ENCODE measurements at places on chromosomes 7 and 10.
A peak's percentile ranks its signal among the peaks of the same experiment; 100 is the strongest.

DNA sequence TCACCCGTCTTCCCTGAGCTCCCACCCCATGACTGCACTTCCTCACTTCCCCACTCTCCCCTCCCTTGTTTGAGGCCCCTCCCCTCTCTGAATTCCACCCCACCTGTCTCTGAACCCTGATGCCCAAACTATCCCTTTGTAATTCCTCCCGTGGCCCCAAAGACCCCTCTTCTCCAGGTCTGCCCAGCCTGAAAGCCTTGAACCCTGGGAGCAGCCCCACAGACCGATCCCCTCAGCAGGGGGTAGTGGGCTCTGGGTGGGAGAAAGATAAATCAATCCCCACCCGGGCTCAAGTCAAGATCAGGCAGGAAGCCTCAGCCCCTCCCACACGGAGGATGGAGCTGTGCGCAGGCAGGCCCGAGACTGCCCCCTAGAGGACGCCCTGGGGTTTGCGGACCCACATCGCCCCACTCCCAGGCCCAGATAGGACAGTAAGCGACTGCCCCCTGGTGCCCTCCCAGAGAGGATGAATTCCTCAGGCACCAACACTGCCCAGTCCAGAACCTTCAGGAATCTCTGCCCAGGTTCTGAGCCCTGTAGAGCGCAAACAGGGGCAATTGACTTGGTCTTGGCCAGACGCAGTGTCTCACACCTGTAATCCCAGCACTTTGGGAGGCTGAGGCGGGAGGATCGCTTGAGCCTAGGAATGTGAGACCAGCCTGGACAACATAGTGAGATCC is 11.7 kb downstream of the HSPB1 start:
- DNase-seq, result peak; percentile 76

DNA sequence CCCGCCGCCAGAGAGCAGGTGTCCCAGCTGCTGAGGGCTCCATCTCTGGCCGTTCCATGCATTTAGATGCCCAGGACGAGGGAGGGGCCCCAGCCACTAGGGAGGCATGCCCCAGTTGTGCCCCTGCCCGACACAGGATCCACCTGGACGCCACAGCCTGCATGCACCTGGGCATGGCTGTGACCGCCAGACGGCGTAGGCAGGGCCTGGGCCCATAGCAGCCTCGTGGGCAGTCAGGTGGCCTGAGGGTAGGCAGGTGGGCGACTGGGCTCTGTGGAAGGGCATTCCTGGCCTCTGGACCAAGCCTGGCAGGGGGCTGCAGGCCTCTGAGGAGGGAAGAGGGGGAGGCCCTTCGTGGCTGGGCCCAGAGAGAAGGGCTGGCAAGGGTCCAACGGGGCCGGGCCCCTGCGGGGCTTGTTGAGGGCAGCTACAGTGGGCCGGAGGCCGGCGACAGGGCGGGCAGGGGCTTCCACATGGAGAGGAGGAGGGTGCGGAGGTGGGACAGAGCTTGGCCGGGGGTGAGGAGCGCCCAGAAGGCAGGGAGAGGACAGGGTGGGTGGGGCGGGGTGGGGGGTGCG is 76.0 kb upstream of the NKX6-2 start:
- DNase-seq, result no peak

DNA sequence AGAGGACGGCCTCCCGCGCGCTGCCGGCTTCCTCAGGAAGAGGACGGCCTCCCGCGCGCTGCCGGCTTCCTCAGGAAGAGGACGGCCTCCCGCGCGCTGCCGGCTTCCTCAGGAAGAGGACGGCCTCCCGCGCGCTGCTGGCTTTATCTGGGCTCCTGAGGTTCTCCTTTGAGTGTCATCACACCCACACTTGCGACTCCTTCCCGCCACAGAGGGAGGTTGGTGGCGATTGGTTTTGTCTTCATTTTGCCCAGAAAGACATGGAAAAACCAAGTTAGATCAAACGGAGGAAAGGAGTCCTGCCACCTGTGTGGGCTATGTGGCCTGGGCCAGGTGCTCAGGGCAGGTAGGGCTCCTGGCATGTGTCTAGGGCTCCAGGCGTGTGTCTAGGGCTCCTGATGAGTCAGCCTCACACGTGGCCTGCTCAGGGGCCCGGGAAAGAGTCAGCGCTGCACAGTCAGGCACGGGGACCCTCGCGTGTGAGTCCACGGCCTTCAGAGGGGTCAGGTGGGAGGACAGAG is 138.0 kb downstream of the VIPR2 start:
- DNase-seq, result no peak

DNA sequence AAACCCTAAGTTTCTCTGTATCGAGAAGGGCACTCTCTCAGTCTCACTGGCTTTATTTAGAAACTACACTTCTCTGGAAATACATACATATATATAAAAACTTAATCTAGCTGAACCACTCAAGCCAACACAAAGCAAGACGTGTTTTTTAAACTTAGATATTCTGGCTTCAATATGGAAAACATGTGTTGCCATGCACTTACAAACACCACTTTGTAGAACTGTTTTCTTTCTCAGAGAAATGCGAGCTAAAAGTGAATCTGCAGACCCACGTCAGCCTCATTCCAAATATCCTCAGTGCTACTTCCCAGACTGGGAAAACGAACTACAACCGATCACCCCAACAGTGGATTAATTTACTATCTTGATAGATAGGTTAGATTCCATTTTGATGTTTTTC is 1.7 kb downstream of the CCDC3 start:
- no peak for DNase-seq

GRCh38 chr10:84214612-84215235 is 10.6 kb downstream of the LRIT2 start:
- no peak for DNase-seq

DNA sequence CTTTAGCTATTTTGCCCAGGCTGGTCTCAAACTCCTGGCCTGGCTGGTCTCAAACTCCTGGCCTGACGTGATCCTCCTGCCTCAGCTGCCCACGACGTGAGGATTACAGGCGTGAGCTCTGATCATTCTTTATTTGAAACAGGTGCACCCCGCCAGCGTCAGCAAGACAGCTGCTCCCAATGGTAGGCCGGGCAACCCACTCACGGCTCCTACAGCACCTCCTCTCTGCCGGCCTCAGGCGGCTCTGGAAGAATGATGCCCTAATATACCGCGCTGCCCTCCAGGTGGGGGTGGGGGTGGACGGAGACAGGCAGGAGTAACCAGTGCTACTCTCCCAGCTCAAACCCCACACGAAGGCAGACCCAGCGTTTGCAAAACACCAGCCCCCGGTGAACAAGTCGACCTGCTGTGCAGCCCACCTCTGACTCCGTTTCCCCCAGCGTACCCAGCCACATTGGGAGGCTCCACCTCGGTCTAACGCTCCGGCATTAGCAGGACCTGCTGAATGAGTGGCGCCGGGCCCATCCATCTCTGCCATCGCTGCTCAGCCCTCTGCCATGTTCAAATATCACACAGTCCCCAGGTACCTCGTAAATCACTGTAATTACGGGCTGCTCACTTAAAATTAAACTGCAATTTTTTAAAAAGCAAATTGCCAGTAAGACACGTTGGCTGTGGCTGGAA is 148.6 kb downstream of the ELFN1 start:
- DNase-seq, result no peak

DNA sequence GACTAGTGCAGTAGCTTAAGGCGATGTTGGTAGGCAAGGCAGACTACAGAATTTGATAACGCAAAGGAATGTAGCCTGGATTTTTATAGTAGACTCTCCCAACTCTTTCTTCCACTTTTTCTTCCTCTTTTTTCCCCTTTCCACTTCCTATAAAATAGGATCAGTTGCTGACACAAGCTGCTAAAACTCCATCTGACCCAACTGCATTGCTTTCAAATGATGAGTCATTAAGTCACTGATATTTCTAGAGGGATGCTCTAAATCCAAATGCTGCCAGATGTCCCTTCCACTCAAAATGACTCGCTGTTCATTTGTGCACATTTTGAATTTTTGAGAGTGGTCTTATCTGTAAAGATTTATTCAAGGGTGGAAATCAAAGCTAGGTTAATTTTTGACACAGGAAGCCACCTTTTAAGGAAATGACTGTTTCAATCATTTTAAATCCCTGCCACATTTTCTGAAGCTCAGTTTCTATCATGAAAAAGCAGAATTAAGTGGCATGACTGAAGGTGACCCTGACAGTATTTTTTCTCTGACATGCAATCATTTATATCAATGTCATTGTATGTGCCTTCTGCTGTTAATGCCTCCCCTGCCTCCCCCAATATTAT is 25.8 kb upstream of the SFMBT2 start:
- no peak for DNase-seq

DNA sequence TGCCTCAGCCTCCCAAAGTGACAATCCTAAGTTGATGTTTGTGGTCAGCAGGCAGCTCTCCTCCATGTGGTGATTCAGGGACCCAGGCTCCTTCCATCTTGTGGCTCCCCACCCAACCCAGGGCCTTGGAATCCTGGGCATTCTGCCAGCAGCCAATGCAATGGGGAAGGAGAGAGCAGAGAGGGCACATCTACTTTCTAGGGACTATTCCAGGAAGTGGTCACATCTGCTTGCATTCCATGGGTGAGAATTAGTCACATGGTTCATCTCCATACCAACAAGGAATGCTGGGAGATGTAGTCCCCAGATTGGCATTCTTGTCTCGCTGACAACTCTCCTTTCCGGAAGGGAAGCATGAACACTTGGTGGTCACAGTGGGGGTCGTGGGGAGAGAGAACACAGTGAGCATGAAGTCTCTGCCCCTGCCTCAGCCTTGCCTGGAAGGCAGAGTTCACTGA is 9.9 kb upstream of the SRRM3 start:
- DNase-seq, result peak; percentile 40

DNA sequence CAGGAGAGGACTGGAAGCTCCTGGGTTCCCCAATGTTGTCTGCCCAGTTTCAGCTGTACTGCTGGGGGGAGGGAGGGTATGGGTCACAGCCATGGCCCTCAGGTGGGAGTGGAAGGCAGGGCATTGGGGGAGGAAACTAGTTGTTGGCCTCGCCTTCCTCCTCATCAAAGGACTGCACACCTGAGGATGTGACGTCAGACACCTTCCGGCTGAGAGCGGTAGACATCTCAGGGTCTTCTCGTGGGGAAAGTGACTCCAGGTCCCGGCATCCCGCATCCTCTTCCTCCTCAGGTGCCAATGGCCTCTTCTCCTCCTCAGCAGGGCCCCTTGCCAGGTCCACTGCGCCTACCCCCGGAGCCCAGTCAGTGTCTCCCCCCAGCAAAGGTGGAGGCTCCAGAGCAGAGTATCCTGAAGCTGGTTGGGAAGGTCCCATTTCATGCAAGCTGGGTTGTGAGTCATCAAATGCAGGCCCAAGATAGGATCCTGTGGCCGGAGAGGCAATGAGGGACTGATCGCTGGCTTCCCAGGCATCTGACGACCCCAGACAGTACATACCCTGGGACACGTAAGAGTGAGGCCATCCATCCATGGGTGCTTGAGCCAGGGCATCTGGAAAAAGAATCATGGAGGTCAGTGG is 6.0 kb downstream of the FAM131B start:
- DNase-seq, result no peak

DNA sequence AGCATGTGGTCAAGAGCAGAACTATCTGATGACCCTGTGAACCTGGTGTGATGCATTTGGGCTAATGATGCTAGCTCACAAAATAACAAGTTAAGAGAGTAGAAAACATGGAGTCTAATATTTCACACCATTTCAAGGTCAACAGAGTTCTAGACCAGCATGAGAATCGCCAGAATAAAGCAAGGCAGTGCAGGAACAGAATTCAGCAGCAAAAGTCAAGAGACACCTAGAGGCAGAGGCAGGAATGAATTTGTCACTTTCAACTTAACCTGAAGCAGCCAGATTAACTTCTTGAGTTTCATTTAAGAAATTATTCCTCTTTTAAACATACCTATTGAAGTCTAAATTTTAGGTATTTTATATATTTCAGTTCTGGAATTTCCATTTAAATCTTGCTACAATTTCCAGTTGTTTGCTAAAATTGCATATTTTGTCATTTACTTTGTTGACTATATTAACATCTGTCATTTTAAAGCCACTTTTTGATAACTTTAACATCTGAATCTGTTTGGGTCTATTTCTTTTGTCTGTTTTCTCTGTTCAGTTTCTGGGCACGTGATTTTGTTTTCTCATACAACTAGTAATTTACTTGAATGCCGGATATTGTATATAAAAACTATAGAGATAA is 44.2 kb upstream of the PRSS58 start:
- DNase-seq, result no peak

GRCh38 chr7:105799677-105800076 is 76.7 kb downstream of the ATXN7L1 start:
- no peak for DNase-seq

- DNase-seq, result no peak
These were observed 49.9 kb upstream of the TMEM106B start for GRCh38 chr7:12161146-12161545.

DNA sequence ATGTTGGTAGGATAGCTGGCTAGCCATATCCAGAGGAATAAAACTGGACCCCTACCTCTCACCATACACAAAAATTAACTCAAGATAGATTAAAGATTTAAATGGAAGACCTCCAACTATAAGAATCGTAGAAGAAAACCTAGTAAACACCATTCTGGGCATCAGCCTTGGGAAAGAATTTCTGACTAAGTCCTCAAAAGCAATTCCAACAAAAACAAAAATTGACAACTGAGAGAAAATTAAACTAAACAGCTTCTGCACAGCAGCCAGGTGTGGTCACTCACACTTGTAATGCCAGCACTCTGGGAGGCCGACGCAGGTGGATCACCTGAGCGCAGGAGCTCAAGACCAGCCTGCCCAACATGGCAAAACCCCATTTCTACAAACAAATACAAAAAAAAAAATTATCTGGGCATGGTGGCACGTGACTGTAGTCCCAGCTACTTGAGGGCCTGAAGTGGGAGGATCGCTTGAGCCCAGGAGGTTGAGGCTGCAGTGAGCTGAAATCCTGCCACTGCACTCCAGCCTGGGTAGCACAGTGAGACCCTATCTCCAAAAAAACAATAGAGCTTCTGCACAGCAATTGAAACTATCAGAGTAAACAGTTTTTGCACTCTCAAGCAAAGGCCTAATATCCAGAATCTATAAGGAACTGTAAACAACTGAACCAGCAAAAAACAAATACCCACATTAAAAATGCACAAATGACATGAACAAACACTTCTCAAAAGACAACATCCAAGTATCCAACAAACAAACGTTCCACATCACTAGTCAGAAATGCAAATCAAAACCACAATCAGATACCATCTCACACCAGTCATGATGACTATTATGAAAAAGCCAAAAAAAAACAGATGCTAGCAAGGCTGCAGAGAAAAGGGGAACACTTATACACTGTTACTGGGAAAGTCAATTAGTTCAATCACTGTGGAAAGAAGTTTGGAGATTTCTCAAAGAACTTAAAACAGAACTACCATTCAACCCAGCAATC is 4.8 kb downstream of the CRPPA start:
- DNase-seq, result no peak

GRCh38 chr10:47256751-47257336 is 43.2 kb upstream of the GDF10 start:
- no peak for DNase-seq

DNA sequence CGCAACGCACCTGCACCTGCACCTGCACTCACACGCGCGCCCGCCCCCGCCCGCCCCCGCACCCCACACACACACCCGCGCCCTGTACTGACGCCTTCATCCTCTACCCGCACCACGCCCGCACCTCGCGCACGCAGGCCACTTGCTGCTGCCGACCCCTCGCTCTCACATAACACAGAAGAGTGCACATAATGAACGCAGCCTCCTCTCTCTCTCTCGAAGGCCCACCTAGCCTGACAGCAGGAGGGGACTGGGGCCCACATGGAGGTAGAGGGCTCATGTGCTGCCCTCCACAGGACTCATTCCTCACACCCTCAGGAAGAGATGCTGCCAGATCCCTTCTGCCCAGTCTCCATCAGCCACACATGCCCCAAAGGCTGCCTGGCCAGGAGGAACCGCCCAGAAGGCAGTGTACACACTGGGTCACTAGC is 432 bp upstream of the CAMK2B start:
- DNase-seq, result no peak

Measured in HFF-Myc (cell line).